ENCODE measurements at places on chromosomes 3 and 15. TPM values are rescaled to one million over a fixed set of nuclear protein-coding genes. Genes with fewer than 3 reads are reported as not detected.
A peak's percentile ranks its signal among the peaks of the same experiment; 100 is the strongest.

DNA sequence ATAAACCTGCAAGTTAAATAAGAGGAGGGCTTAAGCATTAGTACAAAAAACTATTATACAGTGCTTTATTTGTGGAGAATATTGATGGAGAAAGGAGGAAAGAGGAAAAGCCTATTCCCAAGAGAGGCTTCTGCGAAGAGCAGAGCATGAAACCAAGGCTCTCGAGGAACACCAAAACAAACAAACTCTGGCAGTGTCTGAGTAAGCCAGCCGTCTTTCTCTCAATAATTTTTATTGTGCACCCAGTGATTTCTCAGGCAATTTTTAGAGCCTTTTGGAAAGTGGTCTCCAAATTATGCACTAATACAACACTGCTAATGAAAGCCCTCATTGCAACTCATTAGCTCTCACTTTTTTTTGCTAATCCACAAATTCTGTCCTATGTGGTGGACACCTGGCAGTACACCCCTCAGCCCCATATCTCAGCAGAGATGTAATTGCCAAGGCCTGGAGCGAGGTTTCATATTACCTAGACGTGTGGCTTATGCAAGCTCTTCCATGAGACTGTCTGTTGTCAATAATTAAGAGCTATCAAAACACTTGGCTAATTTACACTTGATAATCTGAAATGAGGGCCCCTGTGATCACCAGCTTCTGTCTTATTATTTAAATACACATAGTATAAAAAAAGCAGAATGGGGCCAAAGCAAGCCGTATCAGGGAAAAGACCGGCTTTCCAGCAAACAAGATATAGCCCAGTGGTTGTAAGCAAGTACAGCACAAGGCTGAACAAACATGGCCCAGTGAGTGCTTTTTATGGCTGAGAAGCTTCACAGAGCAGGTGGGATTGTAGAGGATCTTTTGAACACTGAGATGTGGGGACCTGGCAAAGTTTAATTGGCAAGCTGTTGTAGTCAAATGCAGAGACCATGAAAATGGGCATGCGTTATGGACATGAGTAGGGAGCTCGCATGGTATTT is 216.9 kb downstream of the ROBO2 start:
- no peaks in the 10 kb centered on the region for H3K4me1 ChIP-seq
- no peaks in the 10 kb centered on the region for H3K27me3 ChIP-seq
- no peak for DNase-seq
- no peak overlapping the region for H3K4me3 ChIP-seq
- no peak overlapping the region for H3K27ac ChIP-seq

DNA sequence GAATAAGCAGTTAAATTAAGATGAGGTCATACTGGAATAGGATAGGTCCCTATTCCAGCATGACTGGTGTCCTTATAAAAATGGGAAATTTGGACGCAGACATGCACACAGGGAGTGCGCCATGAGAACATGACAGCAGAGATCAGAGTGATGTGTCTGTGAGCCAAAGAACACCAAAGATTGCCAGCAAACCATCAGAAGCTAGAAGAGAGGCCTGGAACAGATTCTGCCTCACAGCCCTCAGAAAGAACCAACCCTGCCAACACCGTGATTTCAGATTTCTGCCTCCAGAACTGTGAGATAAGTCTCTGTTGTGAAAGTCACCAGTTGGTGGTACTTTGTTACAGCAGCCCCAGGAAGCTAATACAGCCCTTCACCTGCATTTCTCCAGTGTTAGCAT is 34.7 kb downstream of the EPHB1 start:
- no peak for DNase-seq
- H3K4me1 ChIP-seq = no peaks in the 10 kb centered on the region
- no peaks in the 10 kb centered on the region for H3K36me3 ChIP-seq
- H3K27me3 ChIP-seq = no peaks in the 10 kb centered on the region
- no peak overlapping the region for H3K27ac ChIP-seq

DNA sequence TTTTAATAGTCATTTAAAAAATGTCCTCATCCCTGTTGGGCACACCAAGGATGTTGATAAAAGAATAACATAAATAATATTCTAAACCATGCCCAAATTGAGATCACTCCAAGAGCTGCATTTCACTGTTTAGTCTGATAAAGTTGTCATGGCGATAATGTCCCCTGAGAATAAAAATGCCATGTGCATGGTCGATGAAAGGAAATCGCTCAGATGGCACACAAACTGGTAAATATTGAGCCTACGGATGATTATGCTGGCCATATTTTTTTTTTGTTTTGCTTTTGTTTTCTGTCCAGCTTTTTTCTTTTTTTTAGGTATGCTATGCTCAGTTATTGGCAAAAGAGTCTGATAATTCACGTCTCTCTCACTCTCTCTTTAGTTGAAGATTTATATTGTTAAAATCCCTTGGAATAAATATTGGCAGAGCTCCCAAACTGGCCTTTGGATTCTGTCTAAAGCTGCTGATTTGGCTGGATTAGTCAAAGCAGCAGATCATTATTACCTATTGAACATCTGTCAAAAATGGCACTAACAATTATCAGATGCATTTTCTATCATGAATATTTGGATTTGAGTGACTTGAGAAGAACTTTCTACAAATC is 643.8 kb downstream of the SQOR start:
- H3K36me3 ChIP-seq = no peaks in the 10 kb centered on the region
- H3K27me3 ChIP-seq = no peaks in the 10 kb centered on the region
- DNase-seq = no peak
- H3K4me3 ChIP-seq = no peak overlapping the region

DNA sequence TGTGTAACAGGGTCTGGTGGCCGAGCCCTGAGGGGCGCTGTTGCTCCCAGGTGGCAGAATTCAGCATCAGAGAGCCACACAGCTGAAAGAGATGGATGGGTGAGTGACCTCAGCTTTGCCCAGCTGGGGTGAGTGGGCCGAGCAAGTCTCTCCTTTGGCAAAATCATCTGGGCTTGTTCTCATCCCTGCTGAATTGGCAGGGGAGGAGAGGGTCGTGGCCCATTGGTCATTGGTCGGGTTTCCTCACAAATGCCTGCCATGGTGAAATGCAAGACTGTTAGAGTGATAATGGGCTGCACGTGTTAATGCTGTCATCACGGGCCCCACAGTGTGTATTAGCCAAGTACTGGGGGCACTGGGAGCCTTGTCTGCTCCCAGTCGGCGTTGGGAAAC is 15.9 kb downstream of the ABHD2 start:
- H3K36me3 ChIP-seq = no peaks in the 10 kb centered on the region
- peaks cover 50% of the 10 kb centered on the region for H3K4me1 ChIP-seq
- no peaks in the 10 kb centered on the region for H3K27me3 ChIP-seq
- H3K27ac ChIP-seq = peak overlapping the region; percentile 79
- no peak for DNase-seq

ACSBG1 gene
- total RNA-seq = 0.04 TPM

IGSF11 gene
- total RNA-seq = 2.4 TPM

HTR3E gene
- total RNA-seq = 0.41 TPM

DOCK3 gene
- total RNA-seq = 0.37 TPM

PLXNA1 gene
- total RNA-seq = 8.4 TPM
